Activated T-helper 1 cell treated with anti-CD3 and anti-CD28 coated beads, Interleukin-2, amount 50 U/mL, for 16 hours (primary cell): ENCODE measurements at places on chromosomes 12 and 14.

- peak; percentile 45 for DNase-seq
Measured at GRCh38 chr14:69354383-69355153, 43.5 kb downstream of the ERH start.

GRCh38 chr12:100508751-100509150, 35.1 kb downstream of the NR1H4 start:
- no peak for DNase-seq

DNA sequence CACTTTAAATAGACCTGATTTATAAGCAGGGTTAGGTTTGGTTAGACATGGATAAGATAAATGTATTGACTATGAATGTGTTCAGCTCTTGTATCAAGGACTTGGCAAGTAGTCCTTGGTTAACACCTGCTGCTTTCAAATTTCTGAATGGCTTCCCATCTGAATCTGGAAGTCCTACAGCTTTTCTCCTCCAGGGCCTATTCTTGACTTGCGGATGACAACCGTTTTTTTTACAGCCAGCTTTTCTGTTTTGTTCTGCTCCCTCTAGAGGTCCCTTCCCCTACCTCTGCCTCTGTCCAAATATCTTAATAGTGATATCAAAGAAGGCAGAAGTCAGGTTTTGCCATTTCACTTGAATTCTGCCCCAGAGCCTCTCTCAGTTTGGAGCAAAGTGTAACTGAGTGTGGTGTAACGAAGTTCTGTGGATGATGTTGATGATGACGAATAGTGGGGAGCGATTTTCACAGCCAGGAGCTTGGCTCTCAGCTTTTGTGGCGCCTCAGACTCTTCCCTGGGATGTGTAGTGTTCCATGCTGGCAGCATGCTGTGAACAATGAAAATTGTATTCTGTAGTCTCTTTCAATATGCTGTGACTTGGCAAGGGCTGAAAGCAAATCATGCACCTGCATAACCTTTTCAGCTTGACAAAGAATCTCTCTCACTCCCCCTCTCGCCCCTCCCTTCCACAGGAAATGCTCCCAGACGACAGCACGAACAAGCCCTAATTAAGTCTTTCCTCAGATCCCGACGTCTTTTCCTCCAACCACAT, 5.0 kb upstream of the SLC4A8 start:
- DNase-seq = no peak

GRCh38 chr12:81222846-81223592, 145.1 kb downstream of the ACSS3 start:
- DNase-seq = no peak

DNA sequence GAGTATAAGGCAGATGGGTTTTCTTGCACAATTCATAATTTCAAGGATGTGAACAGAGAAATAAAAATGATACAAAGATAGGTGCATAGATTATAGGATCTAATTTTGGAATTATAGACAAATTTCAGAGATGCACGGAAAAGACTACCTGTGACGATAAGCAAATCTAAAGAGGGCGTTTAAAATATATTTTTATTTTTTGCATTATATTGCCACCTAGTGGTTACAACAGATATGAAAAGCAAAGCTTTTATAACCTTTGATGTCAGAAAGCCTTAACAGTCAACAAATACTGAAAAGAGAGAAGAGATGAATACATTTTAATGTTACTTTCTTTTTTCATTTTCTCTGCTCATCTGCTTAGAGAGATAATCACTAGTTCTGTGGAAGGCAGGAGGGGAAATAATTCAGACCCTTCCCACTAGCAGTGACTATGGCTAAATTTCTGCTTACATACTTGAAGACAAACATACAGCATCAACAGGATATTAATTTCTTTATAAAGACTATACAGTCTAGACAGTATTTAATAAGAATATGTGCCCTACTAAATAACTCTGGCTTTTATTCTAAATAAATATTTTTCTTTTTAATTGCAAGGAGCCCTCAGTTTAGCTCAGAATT, 46.3 kb downstream of the NTS start:
- no peak for DNase-seq

GRCh38 chr12:38872156-38872555, 33.2 kb downstream of the CPNE8 start:
- no peak for DNase-seq

GRCh38 chr12:80186727-80187217, 87.4 kb downstream of the OTOGL start:
- no peak for DNase-seq

DNA sequence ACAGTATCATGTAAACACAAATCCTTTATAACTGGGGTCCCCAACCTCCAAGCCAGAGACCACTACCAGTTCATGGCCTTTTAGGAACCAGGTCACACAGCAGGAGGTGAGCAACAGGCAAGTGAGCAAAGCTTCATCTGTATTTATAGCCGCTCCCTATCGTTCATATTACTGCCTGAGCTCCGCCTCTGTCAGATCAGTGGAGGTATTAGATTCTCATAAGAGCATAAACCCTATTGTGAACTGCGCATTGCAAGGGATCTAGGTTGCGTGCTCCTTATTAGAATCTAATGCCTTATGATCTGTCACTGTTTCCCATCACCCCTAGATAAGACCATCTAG, 49.9 kb downstream of the LRP6 start:
- DNase-seq = no peak

DNA sequence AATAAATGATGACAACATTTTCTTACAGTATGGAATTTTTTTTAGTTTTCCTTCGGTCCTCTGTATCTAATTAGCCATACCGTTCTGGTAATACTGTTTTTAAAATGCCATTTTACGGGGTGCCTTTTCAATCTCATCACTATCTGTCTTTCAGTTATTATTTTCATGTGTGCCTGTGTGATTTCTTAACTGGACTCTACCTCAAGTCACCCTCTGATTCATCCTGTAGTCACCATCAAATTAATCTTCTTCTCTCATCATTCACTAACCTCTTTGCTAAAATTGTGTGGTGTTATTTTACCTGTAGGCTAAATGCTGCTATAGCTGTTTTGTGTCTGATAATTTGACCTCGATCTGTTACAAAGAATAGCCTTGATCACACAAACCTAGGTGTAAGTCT, 16.0 kb upstream of the CCT2 start:
- DNase-seq = no peak

- DNase-seq = no peak
Measured at GRCh38 chr12:104142543-104142942, 4.5 kb upstream of the NFYB start.

DNA sequence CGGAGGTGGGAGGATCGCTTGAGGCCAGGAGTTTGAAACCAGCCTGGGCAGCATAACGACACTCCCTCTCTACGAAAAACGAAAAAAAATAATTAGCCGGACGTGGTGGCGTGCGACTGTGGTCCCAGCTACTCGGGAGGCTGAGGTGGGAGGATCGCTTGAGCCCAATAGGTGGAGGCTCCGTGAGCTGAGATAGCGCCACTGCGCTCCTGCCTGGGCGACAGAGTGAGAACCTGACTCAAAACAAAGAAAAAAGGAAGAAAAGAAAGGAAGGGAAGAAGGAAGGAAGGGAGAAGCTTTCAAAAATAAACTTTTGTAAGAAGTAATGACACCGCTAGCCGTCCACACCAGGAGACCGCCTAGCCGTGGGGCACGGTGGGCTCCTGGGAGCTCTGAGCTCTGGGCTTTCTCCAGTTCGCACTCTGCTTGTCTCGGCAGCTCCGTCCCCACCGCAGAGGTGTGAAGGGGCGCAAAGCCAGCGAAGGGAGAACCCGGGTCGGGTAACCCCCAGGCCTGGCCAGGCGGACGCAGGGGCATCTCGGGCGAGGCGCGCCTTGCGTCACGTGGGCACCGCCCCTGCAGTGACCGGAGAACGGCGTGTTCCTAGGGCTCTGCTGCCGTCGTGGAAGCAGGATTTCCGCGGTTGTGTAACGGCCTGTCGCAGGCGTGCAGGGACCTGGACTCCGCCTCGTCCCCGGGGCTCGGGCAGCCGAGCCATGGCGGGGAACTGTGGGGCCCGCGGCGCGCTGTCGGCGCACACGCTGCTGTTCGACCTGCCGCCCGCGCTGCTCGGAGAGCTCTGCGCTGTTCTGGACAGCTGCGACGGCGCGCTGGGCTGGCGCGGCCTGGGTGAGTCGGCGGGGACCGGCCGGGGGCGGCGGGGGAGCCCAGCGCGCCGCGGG, at the start of gene IRAK3:
Gene IRAK3, plus strand, starts transcription at position 631 of the 902 bp plus-strand sequence. Its CDS starts 86 bp downstream, at position 717.
- DNase-seq = no peak

DNA sequence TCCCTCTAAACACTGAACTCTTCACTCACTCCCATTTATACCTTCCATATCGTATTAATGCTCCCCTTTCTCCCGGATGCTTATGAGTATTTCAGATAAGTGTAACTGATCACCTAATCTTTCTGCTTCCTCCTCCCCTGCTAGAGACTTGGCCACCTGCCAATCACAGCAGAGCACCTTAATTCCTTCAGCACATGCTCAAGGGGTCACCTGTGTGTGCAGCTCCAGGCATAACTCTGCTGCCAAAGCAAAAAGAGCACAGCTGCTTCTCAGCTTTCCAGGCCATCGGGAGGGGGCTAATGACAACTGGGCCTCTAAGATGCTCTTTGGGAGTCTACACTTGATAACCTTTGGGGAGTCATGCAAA, 106.9 kb upstream of the DYRK2 start:
- DNase-seq = no peak
